ENCODE measurements at places on chromosomes 4 and X.
A peak's percentile ranks its signal among the peaks of the same experiment; 100 is the strongest.

DNA sequence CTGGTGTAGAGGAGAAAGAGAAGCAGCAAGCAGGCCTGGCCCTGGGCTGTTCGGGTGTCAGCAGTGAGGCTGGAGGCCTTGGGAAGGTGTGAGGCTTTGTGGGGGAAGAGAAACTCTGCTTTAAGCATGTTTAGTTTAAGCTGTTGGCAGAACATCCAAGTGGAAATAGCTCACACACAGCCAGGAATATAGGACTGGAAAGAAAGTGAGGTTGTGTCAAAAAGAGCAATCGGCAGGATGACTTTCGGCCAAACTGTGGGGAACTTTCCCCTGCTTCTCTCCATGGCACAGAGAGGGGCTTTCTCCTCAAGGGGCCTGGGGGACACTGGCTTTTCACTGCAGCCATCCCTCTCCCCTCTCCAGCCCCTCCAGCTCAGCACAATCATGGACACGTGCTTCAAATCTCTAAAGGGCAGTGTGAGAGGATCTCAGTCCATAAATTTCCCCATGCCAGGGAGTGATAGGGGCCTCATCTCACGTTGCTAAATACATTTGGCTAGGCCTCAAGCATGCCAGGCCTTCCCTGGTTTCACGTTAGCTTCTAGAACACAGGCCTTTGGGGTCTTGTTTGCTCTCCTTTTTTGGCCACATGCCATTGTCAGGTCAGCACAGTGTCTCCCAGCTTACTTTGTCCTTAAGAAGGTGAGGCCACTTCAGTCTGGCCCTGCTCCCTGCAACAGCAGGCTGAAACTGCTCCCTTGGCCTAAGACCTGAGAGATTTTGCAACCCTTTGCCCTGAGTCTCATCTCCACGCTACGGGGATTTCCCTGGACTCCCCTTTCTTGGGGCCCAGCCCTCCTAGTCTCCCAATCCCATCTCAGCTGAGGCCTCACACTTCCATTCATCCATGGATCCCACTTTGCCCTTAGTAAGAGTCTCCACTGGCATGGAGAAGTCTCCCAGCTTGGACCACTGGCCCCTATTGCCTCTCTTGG is 8.3 kb upstream of the CITED1 start:
- DNase-seq = no peak

GRCh38 chrX:12447448-12448064 is 309.3 kb downstream of the FRMPD4 start:
- peak; percentile 18 for DNase-seq

DNA sequence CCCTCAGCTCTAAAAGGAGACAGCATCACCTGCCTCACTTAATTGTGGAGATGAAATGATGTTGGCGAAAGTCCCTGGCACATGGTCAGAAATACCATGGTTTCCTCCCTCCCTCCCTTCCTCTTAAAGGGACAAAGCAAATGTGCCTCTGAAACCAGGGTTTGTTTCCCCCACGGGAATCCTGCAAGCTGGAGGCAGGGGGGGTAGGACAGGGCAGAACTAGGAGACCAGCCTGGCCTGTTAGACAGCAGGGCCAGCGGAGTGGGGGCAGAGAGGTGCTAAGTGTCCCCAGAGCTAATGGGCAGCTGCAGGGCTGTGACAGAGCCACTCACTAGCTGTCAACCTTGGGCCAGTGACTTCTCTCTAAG is 5.7 kb downstream of the RTL5 start:
- no peak for DNase-seq

GRCh38 chrX:40006106-40007017 is 91.4 kb downstream of the BCOR start:
- DNase-seq = peak; percentile 53

GRCh38 chr4:168059251-168059650 is 33.1 kb upstream of the ANXA10 start:
- DNase-seq = no peak

GRCh38 chrX:81489987-81490386 is 288.1 kb downstream of the SH3BGRL start:
- DNase-seq = no peak

- no peak for DNase-seq
Observed at GRCh38 chr4:46927201-46927600, 18.2 kb upstream of the COX7B2 start.

- DNase-seq = no peak
Observed at GRCh38 chrX:154408659-154409221, 314 bp downstream of the DNASE1L1 start.

GRCh38 chr4:83388313-83388676 is 53.6 kb upstream of the HPSE start:
- DNase-seq = peak; percentile 40

DNA sequence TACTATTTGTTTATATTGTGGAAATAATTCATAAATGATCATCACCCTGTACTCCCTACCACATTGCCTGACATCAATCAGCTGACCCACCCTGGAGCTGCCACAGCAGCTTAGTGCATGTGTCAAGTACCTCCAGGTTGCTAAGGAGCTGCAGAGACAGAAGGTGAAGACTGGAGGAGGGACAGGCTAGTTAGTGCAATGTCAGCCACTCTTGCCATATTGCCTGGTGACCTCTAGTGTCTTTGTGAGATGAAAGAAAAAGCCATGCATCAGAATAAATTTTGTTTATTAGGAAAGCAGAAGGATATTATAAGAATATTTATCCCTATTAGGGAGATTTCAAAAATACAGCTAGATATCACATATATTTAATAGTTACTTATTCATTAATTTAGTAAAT is 243.9 kb upstream of the FAT4 start:
- no peak for DNase-seq

DNA sequence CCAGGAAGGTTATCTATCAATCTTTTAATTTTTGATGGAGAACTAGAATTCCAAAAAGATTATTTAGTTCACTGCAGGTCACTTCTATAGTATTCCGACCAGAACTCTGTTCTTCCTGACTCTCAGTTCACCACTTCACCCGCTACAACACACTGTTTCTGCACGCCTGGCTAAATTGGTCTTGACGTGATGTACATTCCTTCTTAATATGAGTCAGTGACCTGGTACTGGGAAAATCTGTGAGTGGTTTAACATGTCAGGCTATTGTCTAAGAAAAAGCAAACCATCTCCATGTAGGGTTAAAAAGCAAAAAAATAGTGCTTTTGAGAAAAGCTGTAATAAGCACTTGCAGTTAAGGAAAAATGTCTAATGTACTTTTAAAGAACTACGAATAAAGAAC is 120.4 kb downstream of the NDST3 start:
- no peak for DNase-seq

GRCh38 chrX:38036466-38036865 is 30.1 kb downstream of the SYTL5 start:
- DNase-seq = no peak

DNA sequence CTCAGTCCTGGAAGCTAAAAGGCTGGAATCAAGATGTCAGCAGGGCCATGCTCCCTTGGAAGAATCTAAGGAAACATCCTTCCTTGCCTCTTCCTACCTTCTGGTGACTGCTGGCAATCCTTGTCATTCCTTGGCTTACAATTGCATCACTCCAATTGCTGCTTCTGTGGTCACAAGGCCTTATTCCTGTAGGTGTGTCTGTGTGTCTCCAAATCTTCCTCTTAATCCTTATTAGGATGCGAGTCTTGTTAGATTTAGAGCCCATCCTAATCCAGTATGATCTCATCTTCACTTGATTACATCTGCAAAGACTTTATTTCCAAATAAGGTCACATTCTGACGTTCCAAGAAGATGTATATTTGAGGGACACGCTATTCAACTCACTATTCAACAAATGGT is 52.2 kb downstream of the SMIM20 start:
- no peak for DNase-seq

GRCh38 chr4:39732728-39733127 is 34.8 kb downstream of the UBE2K start:
- DNase-seq = peak; percentile 64

DNA sequence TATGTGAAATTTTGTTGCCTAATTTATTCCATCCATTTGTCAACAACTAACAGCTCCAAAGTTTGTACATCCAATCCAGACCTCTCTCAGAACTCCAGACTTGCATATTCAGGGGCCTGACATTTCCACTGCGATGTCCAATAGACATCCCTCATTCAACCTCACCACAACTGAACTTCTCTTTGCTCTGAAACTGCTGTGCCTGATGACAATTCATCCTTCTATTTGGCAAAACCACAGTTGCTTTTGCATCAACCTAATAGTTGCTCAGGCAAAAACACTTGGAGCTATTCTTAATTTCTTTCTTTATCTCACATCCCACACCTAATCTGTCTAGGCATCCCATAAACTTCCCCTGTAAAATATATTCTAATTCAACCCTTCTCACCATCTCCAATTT is 56.5 kb downstream of the ANTXR2 start:
- no peak for DNase-seq

GRCh38 chr4:89197920-89198319 is 86.6 kb downstream of the TIGD2 start:
- DNase-seq = no peak

- no peak for DNase-seq
Observed at GRCh38 chr4:80144676-80145470, 52.4 kb upstream of the PRDM8 start.

DNA sequence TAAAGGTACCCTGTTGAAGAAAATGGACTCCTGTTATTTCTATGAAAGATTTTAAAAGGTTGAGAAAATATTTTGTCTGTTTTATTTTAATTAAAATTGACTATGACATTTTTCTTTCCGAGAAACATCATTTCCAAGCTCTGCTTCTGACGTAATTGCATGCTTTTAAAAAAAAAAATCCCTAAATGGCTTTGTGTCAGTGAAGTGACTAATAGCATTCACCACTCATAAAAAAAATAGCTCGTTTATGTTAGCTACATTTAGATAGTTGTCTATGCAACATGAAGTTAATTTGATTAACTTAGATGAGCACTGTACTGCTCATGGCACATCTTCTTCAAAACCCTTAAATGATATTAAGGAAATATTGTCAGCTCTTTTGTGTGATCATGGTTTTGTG is 105.1 kb upstream of the KLHL13 start:
- DNase-seq = no peak

DNA sequence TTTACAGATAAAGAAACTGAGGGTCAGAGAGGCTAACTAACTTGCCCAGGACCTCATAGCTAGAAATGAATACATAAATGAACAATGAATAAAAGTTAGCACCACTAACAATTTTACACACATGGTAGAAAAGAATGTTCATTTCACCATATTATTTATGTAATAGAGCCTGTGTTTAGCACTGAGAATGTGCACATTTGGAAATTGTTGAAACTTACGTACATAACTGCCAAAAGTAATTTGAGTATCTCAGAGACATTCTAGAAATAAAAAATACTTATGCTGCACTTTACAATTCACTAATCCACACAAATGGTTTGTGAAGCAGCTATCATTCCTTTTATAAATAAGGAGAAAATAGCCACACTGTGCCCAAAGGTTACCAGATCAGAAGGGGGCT is 9.9 kb downstream of the CASK start:
- no peak for DNase-seq

DNA sequence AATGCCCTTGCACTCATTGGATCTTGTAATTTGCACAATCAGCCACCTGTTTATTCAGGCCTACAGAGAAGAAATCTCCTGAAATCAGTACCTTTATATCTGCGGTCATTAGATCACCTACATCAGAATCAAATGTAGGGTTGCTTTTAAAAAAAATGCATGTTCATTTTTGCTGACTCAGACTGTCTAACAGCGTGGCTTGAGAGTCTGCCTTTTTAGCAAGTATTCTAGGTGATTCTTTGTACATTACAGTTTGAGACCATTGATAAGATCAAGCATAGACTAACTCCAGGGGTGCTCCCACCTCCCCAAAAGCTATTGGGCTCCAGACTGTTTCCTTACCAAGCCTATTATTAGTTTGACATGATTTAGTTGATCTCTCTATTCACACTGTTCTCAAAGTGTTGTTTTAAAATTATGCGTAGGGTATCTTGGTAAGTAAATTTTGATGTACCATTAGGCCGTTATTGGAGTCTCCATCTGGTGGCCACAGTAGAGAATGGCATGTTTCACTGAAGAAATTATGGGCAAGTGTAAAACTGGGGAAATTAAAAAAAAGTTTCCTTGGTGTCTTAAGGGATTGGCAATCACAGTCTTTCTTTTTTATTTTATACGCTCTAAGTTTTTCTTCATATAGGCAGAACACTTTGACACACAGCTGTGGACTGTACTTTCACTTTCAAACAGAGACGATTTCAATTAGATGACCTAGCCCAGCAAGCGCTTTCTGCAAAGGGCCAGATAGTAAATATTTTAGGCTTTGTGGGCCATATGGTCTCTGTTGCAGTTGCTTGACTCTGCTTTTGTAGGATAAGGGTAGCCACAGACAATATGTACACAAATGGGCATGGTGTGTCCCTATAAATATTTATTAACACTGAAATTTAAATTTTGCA is 33.7 kb upstream of the MSL3 start:
- peak; percentile 39 for DNase-seq

- no peak for DNase-seq
Observed at GRCh38 chrX:14712096-14712495, 160.8 kb downstream of the FANCB start.

GRCh38 chr4:6618386-6619115 is 21.9 kb upstream of the MRFAP1 start:
- DNase-seq = no peak

DNA sequence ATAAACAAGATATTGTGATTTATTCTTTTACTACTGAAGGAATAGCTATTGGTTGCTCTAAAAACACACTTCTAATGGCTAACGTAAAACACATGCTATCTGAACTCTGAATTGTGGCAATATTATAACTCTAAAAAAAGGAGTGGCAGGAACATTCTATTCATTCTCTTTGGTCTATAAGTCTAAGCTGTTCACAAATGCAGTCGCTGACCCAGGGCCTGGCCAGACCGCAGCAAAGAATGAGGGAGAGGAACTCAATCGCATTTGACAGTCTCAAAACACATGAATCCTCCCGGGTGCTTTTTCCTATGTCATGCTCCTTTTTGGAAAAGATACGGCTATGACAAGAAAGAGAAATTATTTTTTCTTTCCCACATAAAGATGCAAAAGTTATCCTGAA is 651.6 kb upstream of the PITX2 start:
- DNase-seq = no peak

Data from activated CD4-positive, alpha-beta T cell treated with anti-CD3 and anti-CD28 coated beads, Interleukin-10, Interleukin-2, amounts not matched to agents 100 ng/mL and 50 ng/mL, durations not matched to agents 16 hours and 8 hours (primary cell).